ENCODE measurements at places on chromosomes 2 and 18.

DNA sequence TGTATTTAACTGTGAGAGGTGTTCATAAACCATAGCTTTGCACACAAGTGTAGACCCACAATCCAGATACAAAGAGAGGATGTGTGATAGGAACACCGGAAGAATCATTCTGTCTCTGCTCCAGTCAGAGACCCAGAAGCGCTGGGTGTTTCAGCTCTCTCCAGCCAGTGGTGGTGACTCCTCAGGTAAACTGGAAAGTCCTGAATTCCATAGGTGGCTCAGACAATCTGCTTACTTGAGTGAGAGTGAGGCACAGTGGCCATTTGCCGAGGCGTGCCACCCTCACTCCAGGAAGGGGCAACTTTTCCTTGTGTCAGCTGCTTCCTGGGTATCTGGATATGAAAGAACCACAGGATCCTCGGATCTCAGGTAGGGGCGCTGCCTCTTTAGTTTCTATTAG lies 171.5 kb downstream of the KCNS3 start:
- no peak for DNase-seq

GRCh38 chr2:104849618-104850141 lies 4.2 kb upstream of the POU3F3 start:
- DNase-seq = peak; percentile 61

- DNase-seq = no peak
These were observed 1.3 kb downstream of the UGT1A6 start for GRCh38 chr2:233693963-233694362.

GRCh38 chr2:138087751-138088593 lies 123.7 kb downstream of the HNMT start:
- no peak for DNase-seq

Data from H54 (cell line).